ENCODE measurements at places on chromosomes 1 and 21.

GRCh38 chr1:3452866-3453175, 1.6 kb upstream of the ARHGEF16 start:
- DNase-seq: no peak

- DNase-seq: no peak
Observed at GRCh38 chr1:20320704-20321103, 30.0 kb downstream of the VWA5B1 start.

DNA sequence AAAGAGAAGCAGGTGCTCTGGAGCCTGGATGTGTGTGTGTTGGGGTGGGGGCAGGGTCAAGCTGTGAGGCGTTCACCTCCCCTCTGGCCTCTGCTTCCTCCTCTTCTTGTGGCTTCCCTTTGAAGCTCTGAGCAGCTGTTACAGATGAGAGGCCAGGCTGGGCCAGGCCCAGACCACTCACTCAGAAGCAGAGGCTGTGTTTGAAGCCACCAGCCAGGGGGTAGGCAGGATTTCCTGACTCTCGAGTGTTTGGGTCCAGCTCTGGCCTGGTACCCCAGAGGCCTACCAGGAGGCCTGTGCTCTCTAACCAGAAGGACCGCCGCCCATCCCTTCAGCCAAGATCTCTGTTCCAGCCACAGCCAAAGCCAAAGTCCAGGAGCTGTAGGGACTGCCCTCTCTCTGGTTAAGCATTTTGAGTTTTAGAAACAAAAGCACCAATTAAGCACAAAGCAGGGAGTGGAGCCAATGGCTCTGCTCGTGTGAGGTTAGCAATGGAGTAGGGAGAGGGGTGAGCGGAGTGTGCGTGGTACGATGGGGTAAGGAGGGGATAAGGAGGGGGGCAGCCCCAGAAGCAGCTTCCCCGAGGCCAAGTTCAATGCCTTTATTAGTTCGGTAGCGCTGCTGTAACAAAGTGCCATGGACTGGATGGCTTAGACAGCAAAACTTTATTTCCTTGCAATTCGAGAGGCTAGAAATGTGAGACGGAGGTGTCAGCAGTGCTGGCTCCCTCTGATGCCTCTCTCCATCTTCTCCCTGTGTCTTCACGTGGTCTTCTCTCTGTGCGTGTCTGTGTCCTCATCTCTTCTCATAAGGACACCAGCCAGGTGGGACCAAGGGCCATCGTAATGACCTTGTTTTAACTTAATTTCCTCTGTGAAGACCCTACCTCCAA, 20.5 kb downstream of the RCSD1 start:
- DNase-seq: no peak

- DNase-seq: no peak
Observed at GRCh38 chr1:181044449-181044966, 10.7 kb downstream of the MR1 start.

- DNase-seq: no peak
Observed at GRCh38 chr1:168433238-168433637, 110.6 kb downstream of the XCL2 start.

GRCh38 chr1:110951161-110951560, 12.6 kb downstream of the LRIF1 start:
- DNase-seq: no peak

DNA sequence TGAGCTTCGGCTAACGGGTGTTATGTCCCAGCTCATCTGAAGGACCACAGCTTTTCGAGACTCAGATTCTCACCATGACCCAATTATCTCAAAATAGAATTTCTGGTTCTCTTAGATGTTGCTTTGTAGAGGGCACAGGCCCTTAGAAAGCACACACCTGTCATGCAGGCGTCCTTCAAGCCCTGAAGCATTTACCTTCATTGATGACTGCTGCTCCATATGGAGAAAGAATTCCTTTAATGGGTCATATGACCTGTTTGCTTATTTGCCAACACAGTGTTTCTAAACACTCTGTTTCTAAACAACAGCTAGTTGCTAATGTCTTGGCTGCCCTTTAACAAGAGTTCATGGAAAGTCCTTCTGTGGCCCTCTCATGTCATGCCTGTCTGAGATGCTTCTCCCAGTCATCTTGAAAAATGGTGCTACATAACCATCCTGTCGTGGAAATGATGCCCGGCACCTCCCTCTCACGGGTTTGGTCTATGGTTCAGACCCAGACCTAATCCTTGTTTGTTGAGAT, 495.7 kb downstream of the KIF26B start:
- no peak for DNase-seq

- DNase-seq: no peak
Observed at GRCh38 chr1:89919174-89919573, 75.7 kb upstream of the ZNF326 start.

DNA sequence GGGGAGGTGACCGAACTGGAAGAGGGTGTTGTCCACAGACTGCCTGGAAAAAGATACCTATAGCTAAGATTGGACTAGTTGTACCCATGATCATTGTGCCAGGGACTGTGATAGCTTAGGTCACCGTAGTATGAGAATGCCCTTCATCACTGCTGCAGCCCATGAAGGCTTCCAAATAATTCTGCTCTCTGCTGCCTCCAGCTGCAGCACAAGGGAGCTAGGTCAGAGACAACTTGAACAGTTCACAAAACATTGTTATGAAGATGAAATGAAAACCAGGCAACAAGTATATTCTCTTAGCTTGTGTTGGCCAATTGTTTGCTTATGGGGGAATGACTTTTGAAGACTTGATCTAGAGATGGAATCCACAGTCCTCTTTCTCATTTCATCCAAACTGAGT, 246.7 kb downstream of the MRPL39 start:
- DNase-seq: no peak

- DNase-seq: no peak
Observed at GRCh38 chr21:35838987-35839763, 221.2 kb downstream of the SETD4 start.

GRCh38 chr1:66353257-66353656, 180.7 kb upstream of the SGIP1 start:
- DNase-seq: no peak

All from NCI-H2081 treated with DMSO at 0.1 percent for 48 hours (cell line).